Activated T-helper 17 cell treated with anti-CD3 and anti-CD28 coated beads, Interleukin-2, amount 50 U/mL, for 72 hours (primary cell): ENCODE measurements at places on chromosomes 13 and 19. TPM values are rescaled to one million over a fixed set of nuclear protein-coding genes. Genes with fewer than 3 reads are reported as not detected.

- ATAC-seq = no peak
Measured at GRCh38 chr13:100650326-100650725, 24.3 kb downstream of the TMTC4 start.

DNA sequence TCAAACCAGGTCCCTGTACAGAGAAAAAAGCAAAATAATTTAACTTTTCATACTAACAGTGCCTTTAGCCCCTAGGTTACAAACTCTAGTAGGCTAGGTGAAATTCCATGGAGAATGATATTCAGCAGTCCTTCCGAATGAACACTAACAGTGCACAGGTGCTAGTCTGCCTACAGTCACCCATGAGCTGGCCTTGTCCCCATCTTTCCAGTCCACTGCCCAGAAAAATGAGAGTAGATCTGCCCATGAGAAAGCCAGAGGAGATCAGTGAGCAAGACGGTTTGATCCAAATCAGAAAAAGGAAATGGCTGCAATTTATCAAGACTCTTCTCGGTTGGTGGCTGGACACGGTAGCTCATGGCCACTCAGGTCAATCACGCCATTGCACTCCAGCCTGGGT, 524.9 kb downstream of the FGF9 start:
- no peak for ATAC-seq

GRCh38 chr19:1768248-1768647, 14.9 kb downstream of the ONECUT3 start:
- ATAC-seq = no peak

DNA sequence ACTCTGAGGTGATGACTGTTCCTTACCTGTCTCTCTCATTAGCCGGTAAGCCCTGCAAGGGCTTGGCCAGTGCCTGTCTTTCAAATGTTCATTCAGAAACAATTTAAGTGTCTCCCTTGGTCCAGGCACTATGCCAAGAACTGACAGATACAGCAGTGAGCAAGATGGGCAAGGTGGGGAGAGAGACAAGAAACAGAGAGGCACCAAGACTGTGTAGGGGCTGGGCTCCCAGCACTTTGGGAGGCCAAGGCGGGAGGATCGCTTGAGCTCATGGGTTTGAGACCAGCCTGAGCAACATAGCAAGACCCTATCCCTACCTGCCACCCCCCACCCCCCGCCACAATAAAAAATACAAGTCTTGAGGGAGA, 1.3 kb upstream of the CCNE1 start:
- ATAC-seq = no peak

- ATAC-seq = no peak
Measured at GRCh38 chr13:66859078-66859477, 371.1 kb downstream of the PCDH9 start.

GRCh38 chr13:74707291-74707690, 573.1 kb upstream of the KLF12 start:
- no peak for ATAC-seq

Gene GYS1
- total RNA-seq = 50.8 TPM

Gene KLK15
- total RNA-seq = not detected

Gene NAA16
- total RNA-seq = 16.0 TPM
